NCI-H1417 (cell line): ENCODE measurements at places on chromosomes 5 and 9.

DNA sequence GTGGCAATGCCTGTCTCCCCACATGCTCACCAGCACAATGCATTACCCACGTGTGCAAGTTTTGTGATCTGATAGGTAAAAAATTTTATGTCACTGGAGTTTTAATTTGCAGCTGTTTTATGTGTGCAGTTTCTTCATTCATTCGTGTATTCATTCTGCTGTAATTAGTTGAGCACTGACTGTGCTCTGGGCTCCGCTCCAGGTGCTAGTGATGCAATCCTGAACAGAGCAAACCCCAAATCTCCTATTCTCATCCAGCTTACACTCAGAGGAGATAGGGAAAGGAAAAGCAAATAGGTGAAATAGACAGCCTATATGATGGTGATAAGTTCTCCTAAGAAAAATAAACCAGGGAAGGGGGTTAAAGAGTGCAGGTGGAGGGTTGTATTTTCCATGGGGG lies 148.4 kb downstream of the TENT4A start:
- DNase-seq: no peak

DNA sequence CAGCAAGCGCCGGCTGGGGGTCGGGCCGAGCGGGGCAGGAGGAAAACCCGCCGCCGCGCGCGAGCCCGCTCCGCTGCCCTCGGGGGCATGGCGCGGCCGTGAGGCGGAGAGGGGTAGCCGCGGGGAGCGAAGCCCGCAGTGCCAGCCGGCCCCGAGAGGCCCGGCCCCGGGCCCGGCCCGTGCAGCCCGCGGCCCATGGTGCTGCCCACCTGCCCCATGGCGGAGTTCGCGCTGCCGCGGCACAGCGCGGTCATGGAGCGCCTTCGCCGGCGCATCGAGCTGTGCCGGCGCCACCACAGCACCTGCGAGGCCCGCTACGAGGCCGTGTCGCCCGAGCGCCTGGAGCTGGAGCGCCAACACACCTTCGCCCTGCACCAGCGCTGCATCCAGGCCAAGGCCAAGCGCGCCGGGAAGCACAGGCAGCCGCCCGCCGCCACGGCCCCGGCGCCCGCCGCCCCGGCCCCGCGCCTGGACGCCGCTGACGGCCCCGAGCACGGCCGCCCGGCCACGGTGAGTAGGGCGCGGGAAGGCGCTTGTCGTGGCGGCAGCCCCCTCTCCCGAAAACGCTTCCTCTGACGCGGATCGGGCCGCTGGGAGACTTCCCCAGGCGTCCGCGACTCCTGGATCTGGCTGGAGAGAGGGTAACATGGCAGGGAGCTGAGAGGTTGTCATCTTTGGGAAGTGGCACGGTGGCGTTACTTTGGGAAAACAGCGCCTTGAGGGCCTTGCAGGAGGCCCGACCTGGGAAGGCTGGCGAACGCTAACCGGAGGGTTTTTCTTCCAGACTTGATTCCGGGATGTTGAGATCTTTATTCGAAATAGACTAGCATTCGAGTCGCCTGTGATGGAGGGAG lies 523 bp downstream of the MAML1 start:
- DNase-seq: peak; percentile 40

GRCh38 chr5:178762391-178762790 lies 31.9 kb upstream of the ZNF354A start:
- no peak for DNase-seq

- DNase-seq: no peak
These were observed 82.2 kb downstream of the CACNA1B start for GRCh38 chr9:137959641-137960411.

DNA sequence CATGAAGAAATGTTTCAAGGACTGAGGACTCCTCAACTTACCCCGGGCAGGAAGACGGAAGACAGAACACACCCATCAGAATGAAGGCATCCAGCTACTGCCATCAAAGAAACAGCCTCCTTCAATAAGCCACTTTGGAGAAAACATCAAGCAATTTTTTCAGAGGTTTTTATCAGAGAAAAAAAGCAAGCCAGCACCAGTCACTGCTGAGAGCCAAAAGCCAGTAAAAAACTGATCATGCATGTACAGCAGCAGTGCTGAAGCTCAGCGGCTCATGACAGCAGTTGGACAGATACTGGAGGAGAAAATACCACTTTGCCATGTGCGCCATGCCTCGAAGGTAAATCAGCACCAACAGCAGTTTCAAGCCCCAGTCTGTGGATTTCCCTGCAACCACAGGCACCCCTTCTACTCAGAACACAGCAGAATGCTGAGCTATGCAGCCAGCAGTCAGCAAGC lies 10.1 kb upstream of the ZNF484 start:
- DNase-seq: no peak

DNA sequence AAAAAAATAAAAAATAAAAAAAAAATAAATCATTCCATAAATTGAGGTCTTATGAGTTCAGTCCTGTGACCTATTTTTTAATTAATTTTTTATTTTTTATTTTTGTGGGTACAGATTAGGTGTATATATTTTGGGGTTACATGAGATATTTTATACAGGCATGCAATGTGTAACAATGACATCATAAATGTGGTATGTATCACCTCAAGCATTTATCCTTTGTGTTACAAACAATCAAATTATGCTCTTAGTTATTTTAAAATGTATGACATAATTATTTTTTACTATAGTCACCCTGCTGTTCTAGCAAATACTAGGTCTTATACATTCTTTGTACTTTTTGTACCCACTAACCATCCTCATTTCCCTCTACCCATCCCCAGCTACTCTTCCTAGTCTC lies 537.9 kb downstream of the HINT1 start:
- no peak for DNase-seq

DNA sequence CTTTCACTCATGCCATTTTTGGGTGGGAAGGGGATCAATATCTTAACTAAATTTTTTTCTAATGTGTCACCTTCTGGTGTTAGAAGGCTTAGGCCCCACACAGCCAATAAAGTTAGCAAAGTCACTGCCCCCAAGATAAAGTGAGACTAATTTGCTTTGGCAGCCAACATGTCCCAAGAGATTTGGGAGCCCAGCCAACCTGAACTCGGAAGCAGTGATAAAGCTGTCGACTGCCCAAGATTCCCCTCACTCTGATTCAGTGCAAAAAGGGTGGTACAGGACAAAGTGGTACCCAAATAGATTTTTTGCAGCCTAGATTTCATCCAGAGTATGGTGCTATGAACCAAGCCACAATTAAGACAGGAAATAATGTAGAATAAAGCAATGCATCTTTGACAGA lies 572.5 kb upstream of the ARRDC3 start:
- DNase-seq: no peak

DNA sequence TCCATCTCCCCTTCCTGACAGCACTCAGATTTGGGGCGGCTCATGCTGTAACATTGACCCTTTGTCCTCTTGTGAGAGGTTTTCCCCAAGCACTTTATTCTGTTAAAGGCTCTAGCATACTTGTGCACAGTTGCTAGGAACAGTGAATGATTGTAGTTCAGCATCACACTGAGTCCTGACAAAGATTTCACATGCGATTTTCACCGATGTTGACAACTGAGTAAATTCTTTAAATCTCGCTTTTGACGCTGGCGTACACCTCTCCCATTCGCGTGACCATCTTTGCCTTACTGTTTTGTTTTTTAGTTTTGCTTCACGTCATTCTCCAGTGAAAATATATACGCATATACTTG lies 780 bp downstream of the CDC37L1 start:
- no peak for DNase-seq

DNA sequence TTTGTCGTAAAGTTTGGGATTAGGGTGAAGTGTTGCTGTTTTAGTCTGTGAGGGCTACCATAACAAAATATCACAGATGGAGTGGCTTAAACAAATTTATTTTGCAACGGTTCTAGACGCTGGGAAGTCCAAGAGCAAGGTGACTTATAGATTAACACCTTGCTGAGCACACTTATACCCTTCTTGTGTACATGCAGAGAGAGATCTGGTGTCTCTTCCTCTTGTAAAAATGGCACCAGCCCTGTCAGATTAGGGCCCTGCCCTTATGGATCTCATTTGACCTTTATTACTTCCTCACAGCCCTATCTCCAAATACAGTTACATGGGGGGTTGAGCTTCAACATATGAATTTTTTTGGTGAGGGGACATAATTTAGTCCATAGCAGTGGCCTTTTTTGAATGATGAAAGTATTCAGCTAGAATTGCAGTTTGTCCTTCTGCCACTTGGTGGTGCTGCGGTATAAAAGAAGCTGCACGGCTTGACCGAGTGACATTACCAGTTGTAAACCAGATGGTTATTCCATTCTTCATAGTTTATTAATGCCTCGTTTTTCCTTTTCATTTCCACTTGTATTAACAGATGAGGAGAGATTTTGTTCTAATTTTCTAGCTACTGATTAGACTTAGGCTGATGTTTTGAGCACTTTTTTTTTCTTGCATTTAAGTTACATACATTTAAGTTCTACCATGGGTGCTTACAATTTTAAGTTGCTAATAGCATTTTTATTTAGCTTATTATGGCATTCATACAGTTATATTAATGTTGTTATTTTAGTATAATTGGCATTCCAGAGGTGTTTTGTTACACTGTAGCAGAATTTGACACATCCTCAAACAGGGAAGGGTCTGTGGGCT lies 19.4 kb downstream of the DCP2 start:
- DNase-seq: peak; percentile 69

- no peak for DNase-seq
These were observed 68.1 kb downstream of the FBN2 start for GRCh38 chr5:128469912-128470311.

DNA sequence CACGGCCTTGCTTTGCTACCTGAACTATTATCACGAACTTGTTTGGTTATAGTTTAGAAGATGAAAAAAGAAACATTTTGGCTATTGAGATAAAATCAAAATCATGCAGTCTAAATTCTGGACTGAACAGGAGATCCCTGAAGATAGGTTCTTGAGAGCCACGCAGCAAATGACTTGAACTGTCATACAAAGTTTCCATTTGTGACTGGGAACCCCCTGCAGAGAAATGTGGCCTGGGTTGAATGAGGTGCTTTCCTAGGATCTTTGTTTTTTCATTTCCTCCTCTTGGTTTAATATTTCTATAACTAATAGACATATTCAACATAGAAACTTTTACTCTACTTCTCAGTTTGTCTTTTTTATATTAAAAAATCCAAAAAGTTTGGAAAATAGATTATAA lies 184.7 kb upstream of the TRPM3 start:
- no peak for DNase-seq

DNA sequence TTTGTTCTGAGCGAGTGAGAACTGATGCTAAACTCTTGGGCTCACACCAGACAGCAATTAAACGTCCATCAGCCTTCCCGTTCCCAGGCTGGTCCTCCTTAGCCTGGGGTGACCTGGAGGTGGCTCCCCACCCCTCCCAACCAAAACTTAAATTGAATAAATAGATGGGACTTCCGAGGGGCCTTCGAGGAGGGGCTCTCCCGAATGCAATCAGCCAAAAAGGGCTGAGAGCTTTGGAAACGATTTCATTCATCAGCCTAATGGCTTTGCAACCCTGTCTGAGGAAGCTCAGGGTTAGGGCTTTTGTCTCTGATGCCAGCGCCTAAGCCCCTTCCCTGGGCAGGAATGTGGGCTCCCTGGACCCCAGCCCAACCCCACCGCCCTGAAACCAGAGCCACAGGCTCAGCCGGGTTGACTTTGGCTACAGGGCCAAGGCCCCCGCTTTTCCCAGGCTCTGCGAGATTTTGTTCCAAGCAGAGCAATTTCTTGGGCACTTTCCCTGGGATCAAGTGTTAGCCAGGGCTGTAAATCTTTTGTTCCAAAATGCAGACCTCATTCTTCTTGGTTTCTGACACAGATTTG lies 29.2 kb downstream of the LHX3 start:
- DNase-seq: no peak

DNA sequence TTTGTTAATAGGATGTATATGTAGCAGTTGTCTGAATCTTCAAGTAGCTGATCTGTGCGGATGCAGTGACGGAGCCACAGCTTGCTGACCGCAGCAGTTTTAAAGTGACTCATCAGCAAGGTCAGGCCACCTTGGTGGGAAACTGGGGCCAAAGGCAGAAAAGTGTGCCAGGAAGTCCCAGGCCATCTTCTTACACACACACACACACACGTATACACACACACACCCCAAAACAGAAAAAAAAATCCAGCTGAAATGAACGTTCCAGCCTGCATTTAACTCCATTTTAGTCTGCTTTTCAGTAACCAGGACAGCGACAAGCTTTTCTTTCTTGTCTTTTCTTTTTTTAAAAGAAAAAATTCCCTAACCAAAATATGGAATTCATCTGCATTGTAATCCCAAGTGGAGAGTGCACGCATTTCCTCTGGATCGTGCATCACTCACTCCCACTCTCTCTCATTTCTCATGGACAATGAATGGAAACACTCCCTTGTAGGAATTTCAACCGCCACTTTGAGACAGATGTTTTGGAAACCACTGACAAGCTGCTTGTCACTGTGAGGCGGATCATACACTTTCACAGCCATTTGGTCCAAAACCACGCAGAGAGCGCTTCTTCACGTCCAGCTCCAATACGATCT lies 103.9 kb downstream of the LHFPL2 start:
- no peak for DNase-seq

- DNase-seq: no peak
These were observed 182.6 kb upstream of the ELL2 start for GRCh38 chr5:96144289-96144688.

- no peak for DNase-seq
These were observed 53.6 kb upstream of the NR3C1 start for GRCh38 chr5:143456952-143457547.

DNA sequence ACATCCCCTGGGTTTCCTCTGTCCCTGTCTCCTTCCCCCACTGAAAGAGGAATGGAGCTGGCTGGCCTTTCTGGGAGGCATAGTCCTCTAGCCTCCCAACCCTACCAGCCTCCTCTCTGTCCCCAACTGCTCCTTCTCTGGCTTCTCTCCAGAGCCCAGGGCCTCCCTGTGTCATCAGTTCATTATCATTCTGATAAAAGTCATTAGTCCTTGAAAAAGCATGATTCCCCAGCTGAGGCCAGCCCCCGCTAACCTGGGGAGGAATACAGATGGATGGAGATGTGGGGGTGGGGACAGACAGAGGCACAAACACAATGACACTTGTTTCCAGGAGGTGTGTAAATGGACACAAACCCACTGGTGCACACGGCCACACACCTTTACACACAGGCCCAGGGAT lies 73.6 kb upstream of the HSPA9 start:
- no peak for DNase-seq

- no peak for DNase-seq
These were observed 119.6 kb upstream of the NFIB start for GRCh38 chr9:14433351-14434157.

GRCh38 chr5:172593306-172593705 lies 47.8 kb upstream of the NEURL1B start:
- DNase-seq: no peak
